ENCODE measurements at places on chromosomes 2 and 18. TPM values are rescaled to one million over a fixed set of nuclear protein-coding genes. Genes with fewer than 3 reads are reported as not detected.

The SPOPL gene
- 19.9 TPM for total RNA-seq

The RBMS1 gene
- total RNA-seq: 144 TPM

The RUFY4 gene
- total RNA-seq: 0.42 TPM

The CNTNAP5 gene
- total RNA-seq: not detected

The CFAP221 gene
- total RNA-seq: 2.3 TPM
